ENCODE measurements at places on chromosomes 5 and 9.

DNA sequence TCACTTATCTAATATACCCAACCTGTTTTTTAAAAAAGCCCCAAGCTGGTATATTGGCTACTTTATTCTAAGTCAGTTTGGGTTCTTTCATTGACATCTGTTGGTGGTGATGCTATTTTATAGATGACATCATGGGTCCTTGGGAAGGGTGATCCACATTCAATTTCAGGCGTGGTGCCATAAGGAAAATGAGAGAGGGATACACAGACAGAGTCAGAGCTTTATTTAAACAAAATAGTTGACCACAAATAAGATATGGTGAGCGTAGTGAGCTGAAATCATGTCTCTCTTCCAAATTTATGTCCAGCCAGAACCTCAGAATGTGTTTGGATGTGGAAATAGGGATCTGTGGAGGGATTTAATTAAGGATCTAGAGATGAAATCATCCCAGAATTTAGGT lies 302.4 kb downstream of the MAT2B start:
- DNase-seq, result no peak

- DNase-seq, result no peak
Observed at GRCh38 chr5:179153921-179154345, 93.8 kb downstream of the ZNF354C start.

GRCh38 chr5:56479126-56479525 lies 246.0 kb upstream of the ANKRD55 start:
- DNase-seq, result no peak

DNA sequence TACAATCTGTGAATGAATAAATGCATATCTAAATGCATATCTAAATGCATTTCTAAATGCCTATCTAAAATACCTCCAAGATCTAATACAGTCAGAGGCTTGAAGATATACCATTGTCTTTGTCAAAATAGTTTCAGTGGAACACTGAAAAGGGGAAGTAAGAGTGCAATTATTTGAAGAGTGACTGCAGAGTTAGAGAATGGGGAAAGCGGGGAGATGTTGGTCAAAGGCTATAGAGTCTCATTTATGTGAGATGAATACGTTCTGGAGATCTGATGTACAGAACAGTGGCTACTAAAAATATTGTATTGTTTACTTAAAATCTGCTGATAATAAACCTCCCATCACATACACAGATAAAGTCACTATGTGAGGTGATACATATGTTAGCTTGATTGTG lies 1126.2 kb upstream of the CDH9 start:
- DNase-seq, result no peak

DNA sequence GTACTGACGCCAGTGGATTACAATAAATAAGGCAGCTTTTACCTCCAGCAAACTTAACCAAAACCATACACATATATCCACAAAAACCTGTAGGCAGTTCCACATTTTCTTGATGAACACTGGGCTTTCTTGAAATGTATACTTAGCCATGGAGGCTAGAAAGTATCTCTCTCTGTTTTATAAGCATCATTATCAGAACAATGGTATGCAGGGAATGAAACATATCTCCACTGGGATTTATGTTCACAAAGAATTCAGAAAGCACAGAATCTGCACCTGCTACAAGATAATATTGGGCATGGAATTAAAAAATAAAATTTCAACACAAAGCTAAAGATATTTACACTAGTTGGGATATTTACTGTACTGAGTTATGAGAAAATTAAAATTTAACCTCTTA lies 126.1 kb upstream of the RASA1 start:
- no peak for DNase-seq

- no peak for DNase-seq
Observed at GRCh38 chr5:76594107-76594506, 29.1 kb downstream of the F2RL2 start.

DNA sequence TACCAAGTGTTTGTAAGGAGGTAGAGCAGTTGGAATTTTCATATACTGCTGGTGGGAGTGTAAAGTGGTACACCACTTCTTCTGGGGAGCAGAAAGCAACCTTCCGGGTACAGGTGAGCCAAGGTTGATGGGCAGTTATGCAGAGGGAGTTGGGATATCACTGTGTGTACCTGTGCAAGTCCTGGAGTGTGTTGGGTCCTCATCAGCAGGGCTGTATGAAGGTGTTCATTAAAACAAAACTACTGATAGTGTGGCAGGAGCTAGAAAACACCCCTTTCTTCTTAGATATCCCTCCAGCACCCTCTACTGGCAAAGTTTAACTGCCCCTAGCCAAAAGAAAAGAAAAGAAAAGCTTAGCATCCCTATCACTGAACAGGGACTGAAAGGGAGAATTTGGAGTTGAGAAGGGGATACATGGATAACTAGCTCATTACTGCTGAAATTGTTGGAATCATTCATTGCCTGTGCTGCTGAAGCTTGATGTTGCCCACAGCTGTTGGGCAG lies 10.7 kb downstream of the MARCHF6 start:
- DNase-seq, result peak; percentile 42

DNA sequence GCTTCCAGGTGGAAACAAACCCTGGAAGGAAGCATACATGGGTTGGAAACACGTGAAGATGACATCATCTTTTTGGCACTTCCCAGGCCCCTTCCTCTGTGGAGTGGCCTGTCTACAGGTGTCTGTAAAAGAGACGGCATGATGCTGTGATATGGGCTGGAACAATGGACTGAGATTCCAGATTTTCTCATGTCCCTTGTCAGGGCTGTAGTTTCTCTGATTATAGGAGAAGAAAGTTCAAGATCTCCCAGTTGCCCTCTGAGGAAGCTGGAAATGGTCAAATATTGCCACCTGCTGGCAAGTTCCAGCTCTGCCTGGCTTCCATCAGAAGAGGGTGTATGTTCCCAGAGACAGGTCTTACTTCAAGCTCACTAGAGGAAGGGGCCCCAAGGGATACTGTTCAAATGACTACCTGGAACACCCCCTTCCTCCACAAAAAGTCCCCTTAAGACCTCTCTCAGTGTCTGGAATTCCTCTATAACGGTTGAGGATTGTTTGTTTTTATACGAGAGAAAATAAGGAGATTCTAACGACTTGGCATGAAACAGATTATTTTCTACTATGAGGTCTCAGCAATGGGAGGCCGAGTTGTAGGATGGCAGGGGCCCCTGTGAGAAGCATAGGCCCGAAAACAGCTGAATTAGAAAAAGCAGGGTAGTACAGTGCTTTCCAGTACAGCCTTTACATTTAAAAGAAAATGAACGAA lies 7.3 kb upstream of the ANXA6 start:
- DNase-seq, result peak; percentile 81

DNA sequence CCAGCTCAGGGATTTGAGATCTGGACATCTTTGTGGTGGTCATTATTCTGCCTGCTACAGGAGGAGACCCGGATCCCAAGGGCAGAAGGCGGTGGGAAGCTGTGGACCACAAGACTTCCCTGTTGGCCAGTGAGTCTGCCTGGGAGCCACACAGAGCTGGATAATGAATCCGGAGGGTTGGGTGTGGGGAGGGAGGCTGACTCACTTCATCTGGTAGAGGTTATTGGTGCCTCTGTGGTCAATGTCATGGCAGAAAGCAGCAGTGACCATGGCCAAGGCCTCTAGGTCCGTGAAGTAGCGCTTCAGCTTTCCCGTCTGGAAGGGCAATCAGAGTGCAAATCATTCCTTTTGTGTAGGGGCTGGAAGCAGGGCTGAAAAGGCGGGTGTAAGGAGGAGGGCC lies 58.5 kb downstream of the PDE6A start:
- no peak for DNase-seq

DNA sequence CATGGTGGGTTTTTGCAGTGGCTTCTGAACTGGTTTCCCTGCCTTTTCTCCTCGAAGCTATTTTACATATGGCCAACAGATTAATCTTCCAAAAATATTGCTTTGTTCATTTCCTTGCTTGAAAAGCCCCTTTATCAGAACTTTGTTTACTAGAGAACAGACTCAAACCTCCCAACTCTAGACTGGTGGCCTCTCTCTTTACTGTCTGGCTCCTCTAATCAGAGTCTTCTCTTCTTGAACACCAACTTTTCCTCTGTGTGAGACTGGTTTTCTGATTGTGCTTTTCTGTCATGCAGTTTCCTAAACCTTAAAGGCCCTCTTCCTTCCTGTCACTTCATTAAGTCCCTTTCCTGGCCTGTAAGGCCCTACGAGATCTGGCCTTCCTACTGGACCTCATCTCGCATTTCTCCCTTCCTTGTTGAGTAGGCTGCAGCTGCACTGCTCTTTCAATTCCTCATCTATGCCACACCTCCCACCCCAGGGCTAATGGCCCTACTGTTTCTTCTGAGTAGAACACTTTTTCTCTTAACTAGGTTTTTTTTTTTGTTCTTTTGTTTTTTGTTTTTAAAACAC lies 5.7 kb downstream of the C9orf43 start:
- DNase-seq, result no peak

GRCh38 chr9:97659771-97660170 lies 26.1 kb downstream of the NCBP1 start:
- DNase-seq, result no peak

DNA sequence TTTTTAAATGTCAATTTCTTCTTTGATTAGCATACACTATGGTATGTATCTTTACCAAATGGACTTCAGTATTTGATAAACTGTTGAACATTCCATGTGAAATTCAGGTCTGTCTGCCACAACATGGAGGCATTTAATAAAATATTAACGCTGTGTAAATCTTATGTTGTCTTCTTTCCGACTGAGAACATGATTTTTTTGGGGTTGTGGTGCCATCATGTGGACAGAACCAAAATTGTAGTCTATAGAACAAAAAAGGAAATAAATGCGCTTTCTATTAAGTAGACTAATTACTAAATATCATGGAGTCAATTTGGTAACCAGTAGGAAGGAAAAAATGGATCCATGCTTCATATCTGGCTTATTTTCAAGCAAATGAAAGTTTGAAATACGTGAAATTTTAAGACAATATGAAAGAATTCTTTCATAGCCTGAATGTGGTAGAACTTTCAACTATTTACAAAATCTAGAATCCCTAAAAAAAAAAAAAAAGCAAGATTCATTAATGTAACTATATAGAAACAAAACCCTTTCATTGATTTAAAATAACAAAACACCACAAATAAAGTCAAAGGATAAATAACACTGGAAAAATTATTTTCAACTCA lies 2.8 kb upstream of the PLK2 start:
- peak; percentile 75 for DNase-seq

GRCh38 chr5:13250464-13251291 lies 693.8 kb downstream of the DNAH5 start:
- peak; percentile 7 for DNase-seq

DNA sequence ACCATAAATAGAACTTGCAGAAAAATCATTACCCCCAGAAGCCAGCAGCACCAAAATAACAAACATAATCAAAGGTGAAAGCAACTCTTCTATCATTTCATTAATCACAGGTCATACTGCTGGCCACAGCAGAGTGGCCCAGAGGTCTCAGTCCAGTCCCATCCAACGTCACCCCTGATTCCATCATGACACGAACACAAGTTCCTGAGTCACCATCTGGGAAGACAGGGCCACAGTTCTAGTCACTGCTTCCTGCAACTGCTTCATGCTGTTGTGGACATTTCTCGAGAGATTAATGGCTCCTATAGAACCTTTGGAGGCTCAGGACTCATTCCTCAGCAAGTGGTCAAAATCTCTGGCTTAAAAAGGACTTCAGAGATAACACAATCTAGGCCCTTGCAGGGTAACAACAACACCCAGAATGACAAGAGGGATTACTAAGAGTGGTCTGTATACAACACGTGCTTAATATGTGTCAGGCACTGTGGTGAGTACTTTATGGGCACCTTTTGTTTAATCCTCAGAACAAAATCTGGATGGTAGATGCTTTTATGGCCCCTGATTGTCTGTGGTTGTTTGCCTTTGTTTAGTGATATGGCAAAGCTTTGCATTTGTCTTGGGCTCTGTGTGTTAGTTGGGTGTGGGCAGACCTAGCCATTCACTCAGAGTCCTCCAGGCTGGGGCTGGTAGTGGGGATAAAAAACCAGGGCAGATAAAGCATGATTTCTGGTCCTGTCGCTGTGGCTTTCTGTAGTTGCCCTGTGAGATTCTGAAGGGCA lies 184.3 kb downstream of the DAB2IP start:
- no peak for DNase-seq

GRCh38 chr9:89866701-89867100 lies 261.9 kb downstream of the GADD45G start:
- no peak for DNase-seq

All from AML-193 (cell line).